IMR-90 (cell line): ENCODE measurements at places on chromosomes 7 and 10. TPM values are rescaled to one million over a fixed set of nuclear protein-coding genes. Genes with fewer than 3 reads are reported as not detected.
A peak's percentile ranks its signal among the peaks of the same experiment; 100 is the strongest.

DNA sequence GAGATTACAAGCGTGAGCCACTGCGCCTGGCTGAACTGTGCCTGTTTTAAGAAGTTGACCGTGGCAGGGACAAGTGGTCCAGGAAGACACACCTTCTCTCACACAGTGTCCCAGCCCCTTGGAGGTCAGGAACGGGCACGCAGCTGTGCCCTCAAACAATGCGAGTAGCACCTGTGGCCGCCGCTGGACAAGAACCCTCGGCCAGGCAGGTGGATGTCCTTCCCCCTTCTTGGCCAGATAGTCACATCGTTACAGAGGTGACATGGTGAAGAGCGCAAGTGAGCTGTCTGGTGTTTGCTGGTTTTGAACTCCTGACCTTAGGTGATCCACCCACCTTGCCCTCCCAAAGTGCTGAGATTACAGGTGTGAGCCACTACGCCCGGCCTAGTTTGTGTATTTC is 8.8 kb downstream of the ZFAND2A start:
- H3K4me1 ChIP-seq, result no peaks in the 10 kb centered on the region
- H3K27ac ChIP-seq, result no peak overlapping the region
- no peak for DNase-seq
- H3K27me3 ChIP-seq, result no peaks in the 10 kb centered on the region

GRCh38 chr10:98292971-98293370 is 25.0 kb upstream of the LOXL4 start:
- H3K36me3 ChIP-seq, result no peaks in the 10 kb centered on the region
- no peak overlapping the region for H3K4me3 ChIP-seq
- no peak overlapping the region for H3K27ac ChIP-seq
- H3K27me3 ChIP-seq, result peaks cover 38% of the 10 kb centered on the region
- no peak for DNase-seq

- H3K4me1 ChIP-seq, result no peaks in the 10 kb centered on the region
- no peak overlapping the region for H3K4me3 ChIP-seq
Observed at GRCh38 chr7:51213618-51214017, 103.0 kb downstream of the COBL start.

DNA sequence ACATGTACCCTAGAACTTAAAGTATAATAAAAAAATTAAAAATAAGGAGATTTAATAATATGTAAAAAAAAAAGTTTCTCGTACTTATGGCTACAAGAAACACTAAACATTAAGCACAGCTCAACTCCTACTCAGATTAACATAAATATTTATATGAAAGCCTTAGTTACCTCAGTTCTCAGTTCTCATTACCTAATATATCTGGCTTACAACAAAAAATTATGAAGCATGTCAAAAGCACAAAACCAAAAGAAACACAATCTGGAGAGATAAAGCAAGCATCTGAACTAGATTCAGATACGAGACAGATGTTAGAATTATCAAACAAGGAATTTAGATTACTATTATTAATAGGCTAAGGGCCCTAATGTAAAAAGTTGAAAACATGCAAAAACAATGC is 40.1 kb downstream of the RNF133 start:
- H3K4me3 ChIP-seq, result no peak overlapping the region
- no peaks in the 10 kb centered on the region for H3K4me1 ChIP-seq
- no peak for DNase-seq
- no peaks in the 10 kb centered on the region for H3K27me3 ChIP-seq
- H3K36me3 ChIP-seq, result no peaks in the 10 kb centered on the region

DNA sequence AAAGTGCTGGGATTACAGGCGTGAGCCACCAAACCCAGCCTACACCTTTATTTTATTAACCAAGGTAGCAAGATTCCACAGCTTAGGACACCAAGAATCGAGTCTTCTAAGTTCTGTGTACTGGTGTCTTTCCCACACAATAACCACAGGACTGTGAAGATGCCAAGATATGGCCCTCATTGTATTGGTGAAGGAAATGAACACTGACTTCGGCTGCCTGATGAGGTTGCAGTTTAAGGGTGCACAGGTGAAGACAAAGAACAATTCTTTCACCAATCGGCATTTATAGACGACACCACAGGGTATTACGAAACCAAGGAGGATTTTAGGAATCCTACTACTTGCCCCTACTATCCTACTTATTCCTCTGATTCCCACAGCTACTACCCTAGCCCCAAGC is 47.5 kb upstream of the SVOPL start:
- DNase-seq, result no peak
- H3K27ac ChIP-seq, result no peak overlapping the region
- H3K36me3 ChIP-seq, result no peaks in the 10 kb centered on the region

The RASA4B gene
- 1.8 and 3.3 TPM in 2 replicates for total RNA-seq

The LRRC27 gene
- 3.6 and 3.8 TPM in 2 replicates for total RNA-seq

DNA sequence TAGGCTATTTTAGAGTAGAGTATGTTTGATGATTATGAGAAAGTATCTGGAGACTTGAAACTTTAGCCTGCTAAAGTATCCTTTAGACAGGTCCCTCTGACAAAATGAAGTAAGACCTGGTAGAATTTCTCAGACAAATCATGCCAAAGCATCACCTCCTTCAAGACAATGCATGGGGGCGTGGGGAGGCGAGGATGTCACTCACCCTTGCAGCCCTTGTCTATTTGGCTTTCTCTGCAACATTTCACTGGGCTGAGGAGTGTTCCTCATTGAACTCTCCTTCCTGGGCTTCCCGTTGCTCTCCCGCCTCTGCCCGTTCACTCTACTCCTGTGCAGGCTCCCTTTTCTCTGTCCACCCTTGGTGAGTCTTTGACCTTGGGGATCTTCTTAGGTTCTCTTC is 98.5 kb downstream of the JAZF1 start:
- DNase-seq, result no peak
- no peaks in the 10 kb centered on the region for H3K36me3 ChIP-seq
- H3K27ac ChIP-seq, result no peak overlapping the region
- no peak overlapping the region for H3K4me3 ChIP-seq
- H3K27me3 ChIP-seq, result no peaks in the 10 kb centered on the region

GRCh38 chr7:128268233-128268632 is 27.2 kb downstream of the LEP start:
- H3K4me1 ChIP-seq, result peaks cover 12% of the 10 kb centered on the region
- no peak overlapping the region for H3K4me3 ChIP-seq

- peaks cover 7% of the 10 kb centered on the region for H3K4me1 ChIP-seq
- no peak overlapping the region for H3K27ac ChIP-seq
- no peak overlapping the region for H3K4me3 ChIP-seq
- DNase-seq, result peak; percentile 54
- H3K36me3 ChIP-seq, result no peaks in the 10 kb centered on the region
Observed at GRCh38 chr7:116632384-116632783, 39.6 kb upstream of the MET start.

The NRF1 gene
- total RNA-seq, result 12.2 and 15.8 TPM in 2 replicates

DNA sequence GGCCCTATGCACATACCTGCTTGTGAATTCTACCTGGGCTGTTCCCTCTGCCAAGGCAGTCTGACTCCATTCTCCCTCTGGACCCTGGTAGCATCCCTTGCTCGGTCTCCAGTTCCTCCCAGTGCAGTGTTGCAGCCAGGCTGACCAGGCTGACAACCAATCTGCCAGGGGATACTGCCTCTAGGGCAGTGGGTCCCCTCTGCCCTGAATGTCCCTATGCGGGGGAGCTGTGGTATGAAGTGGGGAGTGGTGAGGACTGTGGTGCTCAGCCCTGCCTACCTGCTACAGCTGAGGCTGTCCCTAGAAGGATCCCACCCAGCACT is 48.0 kb upstream of the CAMK2B start:
- H3K36me3 ChIP-seq, result no peaks in the 10 kb centered on the region
- no peak overlapping the region for H3K4me3 ChIP-seq
- no peaks in the 10 kb centered on the region for H3K27me3 ChIP-seq
- H3K27ac ChIP-seq, result no peak overlapping the region
- no peak for DNase-seq

The LEP gene
- not detected in 2 replicates for total RNA-seq

GRCh38 chr10:22833781-22834180 is 94.1 kb upstream of the ARMC3 start:
- H3K4me3 ChIP-seq, result no peak overlapping the region
- H3K36me3 ChIP-seq, result no peaks in the 10 kb centered on the region
- no peak overlapping the region for H3K27ac ChIP-seq
- no peaks in the 10 kb centered on the region for H3K27me3 ChIP-seq

The CHST15 gene
- total RNA-seq, result 0.18 and 0.28 TPM in 2 replicates

The SH2D4B gene
- total RNA-seq, result not detected in 2 replicates

The BTBD16 gene
- total RNA-seq, result not detected in 2 replicates

- H3K4me3 ChIP-seq, result no peak overlapping the region
- H3K4me1 ChIP-seq, result no peaks in the 10 kb centered on the region
- no peak for DNase-seq
- no peak overlapping the region for H3K27ac ChIP-seq
Observed at GRCh38 chr7:157794746-157795065, 457.9 kb downstream of the DNAJB6 start.

DNA sequence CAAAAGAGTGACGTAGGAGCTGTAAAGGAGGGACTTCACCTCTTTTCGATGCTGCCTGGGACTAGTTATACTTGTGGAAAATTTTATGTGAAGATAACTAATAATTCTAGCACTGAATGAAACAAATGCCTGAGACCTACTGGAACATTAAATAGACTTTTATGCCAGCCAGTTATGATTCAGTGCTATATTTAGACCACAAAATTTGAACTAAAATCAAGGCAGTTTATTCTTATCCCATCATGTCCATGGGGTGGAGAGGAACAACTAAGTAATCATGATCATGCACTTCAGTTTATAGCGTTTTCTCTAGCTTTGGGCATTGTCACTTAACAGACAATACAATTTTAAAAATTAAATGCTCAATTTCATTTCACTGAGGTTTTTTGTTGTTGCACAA is 76.7 kb downstream of the ZEB1 start:
- no peak overlapping the region for H3K27ac ChIP-seq
- H3K27me3 ChIP-seq, result no peaks in the 10 kb centered on the region
- no peak for DNase-seq
- H3K4me1 ChIP-seq, result peaks cover 4% of the 10 kb centered on the region; the same call in 1 of the 2 replicates

DNA sequence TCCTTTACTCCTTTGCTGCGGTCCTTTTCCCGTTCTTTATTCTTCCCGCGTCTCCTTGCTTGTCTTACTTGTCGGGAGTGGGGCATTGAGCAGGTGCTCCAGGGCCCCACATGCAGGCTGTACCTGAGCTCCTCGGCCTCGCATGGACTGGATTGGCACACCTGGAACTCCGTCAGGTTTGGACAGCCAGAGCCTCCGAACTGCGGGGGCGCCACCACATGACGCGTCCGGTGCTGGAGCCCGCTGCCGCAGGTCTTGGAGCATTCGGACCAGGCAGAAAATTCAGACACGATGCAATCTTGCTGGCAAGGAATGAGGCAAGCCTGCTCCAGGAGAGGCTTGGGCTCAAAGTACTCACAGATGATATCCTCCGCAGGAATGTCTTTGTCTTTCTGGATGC is 195.7 kb downstream of the THSD7A start:
- no peak overlapping the region for H3K4me3 ChIP-seq
- H3K27ac ChIP-seq, result no peak overlapping the region
- DNase-seq, result no peak

DNA sequence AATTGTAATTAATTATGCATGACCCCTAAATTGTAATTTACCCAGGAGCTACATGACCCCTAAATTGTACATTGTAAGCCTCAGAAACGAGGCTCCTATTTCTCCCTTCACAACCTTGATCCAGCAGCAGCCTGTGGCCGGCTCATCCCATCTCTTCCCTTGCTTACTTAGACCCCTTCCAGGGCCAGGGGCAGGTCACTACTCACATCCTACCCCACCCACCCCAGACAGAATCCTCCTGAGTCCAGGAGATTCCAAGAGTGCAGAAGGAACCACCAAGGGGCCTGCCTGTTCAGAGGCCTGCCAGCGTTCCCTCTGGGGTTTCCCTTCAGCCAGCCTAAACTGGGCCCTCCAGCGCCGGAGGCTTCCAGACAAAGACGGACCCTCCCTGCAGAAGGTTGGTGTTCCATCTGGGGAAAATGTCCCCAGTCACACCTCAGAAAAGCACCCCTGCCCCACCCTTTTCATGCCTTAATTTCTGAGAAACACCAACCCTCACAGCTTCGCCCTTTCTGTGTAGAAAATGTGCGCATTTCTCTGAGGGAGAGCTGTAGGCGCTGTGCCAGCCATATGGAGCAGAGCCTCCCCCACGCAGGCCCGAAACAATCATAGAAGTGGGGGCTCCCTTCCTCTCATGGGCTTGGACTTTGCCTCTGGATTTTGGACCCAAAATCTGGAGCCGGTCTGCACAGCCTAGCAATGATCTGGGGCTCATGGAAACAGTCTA is 19.2 kb downstream of the LEP start:
- peaks cover 2% of the 10 kb centered on the region; the same call in 1 of the 2 replicates for H3K4me1 ChIP-seq
- no peaks in the 10 kb centered on the region for H3K36me3 ChIP-seq
- H3K27ac ChIP-seq, result no peak overlapping the region
- DNase-seq, result no peak
- H3K27me3 ChIP-seq, result peaks cover 33% of the 10 kb centered on the region
- H3K4me3 ChIP-seq, result no peak overlapping the region

GRCh38 chr10:98956576-98957260 is 278.9 kb downstream of the HPSE2 start:
- DNase-seq, result peak; percentile 73
- no peaks in the 10 kb centered on the region for H3K36me3 ChIP-seq
- H3K27ac ChIP-seq, result peak overlapping the region; percentile 74
- H3K4me1 ChIP-seq, result peaks cover 17% of the 10 kb centered on the region

DNA sequence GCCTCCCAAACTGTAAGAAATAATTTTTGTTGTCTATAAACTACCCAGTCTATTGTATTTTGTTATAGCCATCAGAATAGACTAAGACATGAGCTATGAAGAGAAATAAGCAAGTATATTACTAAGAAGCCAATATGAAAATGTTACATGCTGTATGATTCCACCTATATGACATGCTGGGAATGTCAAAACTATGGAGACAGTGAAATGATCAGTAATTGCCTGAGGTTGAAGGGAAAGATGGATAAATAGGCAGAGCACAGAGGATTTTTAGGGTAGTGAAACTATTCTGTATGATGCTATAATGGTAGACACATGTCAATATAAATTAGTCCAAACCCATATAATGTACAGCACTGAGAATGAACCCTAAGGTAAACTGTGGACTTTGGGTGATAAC is 261.3 kb upstream of the PCDH15 start:
- no peak overlapping the region for H3K4me3 ChIP-seq
- no peak for DNase-seq
- H3K36me3 ChIP-seq, result no peaks in the 10 kb centered on the region

- no peak for DNase-seq
- no peak overlapping the region for H3K4me3 ChIP-seq
- H3K27me3 ChIP-seq, result no peaks in the 10 kb centered on the region
- no peak overlapping the region for H3K27ac ChIP-seq
- H3K36me3 ChIP-seq, result peaks cover 37% of the 10 kb centered on the region
Observed at GRCh38 chr10:70096705-70097420, 35.8 kb downstream of the AIFM2 start.

The RADIL gene
- total RNA-seq, result 0.18 TPM in 1 of 2 replicates, not detected in the other

GRCh38 chr10:115045499-115045898 is 47.7 kb upstream of the ATRNL1 start:
- H3K4me3 ChIP-seq, result no peak overlapping the region
- H3K27me3 ChIP-seq, result peaks cover 2% of the 10 kb centered on the region; the same call in 1 of the 2 replicates
- H3K4me1 ChIP-seq, result 0 out of 2 replicates have a peak, but pooled peaks cover 3% of the 10 kb centered on the region
- no peak for DNase-seq
- no peak overlapping the region for H3K27ac ChIP-seq

- H3K4me1 ChIP-seq, result peaks cover 22% of the 10 kb centered on the region
- no peaks in the 10 kb centered on the region for H3K27me3 ChIP-seq
- DNase-seq, result no peak
- H3K27ac ChIP-seq, result no peak overlapping the region
- H3K36me3 ChIP-seq, result peaks cover 6% of the 10 kb centered on the region; the same call in 1 of the 2 replicates
- H3K4me3 ChIP-seq, result no peak overlapping the region
Observed at GRCh38 chr10:113047963-113048781, 98.1 kb downstream of the TCF7L2 start.

The AKR1B15 gene
- total RNA-seq, result not detected in 2 replicates

The GPR158 gene
- not detected in 2 replicates for total RNA-seq
